ENCODE measurements at places on chromosomes 16 and 17.

DNA sequence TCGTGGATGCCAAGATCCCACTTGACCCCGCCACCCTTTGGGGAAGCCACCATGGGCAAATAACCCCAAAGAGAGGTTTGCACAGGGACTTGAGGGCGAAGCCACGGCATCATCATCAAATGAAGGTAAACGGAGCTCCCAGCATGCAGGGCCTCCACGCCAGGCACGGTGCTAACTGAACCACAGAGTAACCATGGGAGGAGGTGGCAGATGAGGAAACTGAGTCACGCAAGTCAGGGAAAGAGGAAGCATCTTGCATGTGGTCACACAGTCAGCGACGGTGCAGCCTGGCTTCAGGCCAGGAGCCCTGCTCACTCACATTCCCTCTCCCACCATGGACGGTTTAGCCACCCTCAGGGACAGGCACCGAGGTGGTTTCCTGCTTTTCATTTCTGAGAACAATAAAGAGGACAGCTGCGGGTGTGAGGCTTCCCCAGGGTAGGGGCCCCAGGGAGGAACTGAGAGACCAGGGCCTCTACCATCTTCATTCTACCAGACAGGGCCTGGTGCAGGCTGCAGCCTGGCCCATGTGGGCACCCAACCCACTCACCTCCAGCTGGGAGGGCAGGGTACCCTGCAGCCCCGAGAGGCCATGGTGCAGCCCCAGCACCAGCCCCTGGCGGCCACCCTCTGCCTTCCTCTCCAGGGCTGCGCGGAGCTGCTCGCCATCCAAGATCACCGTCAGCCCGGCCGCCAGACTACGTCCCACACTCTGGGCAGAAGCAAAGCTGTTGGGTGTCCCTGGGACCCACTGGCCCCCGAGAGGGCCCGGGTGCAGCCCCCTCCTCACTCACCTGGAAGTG is 78.3 kb downstream of the RMI2 start:
- H3K27ac ChIP-seq: no peak overlapping the region
- DNase-seq: no peak
- H3K4me1 ChIP-seq: peaks cover 3% of the 10 kb centered on the region
- no peaks in the 10 kb centered on the region for H3K36me3 ChIP-seq
- H3K27me3 ChIP-seq: no peaks in the 10 kb centered on the region

DNA sequence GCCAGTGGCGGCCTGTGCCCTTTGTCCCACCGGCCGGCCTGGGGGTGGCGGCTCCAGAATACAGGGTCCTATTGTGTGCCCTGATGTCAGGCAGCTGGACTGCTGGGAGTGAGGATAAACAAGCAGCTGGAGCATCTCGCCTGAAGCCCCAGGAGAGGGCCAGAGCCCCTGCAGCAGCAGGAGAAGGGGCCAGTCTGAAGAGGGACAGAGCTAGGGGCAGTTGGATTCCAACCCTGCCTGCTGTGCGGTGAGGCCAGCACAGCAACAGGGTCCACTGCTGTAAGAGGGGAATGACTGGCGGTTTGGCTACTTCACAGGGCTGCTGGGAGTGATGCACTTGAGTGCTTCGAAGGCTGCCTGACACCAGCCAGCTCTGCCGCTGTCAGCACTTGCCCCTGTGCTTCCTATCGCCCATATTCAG is 25.0 kb downstream of the RAB11FIP4 start:
- H3K27ac ChIP-seq: no peak overlapping the region
- no peaks in the 10 kb centered on the region for H3K36me3 ChIP-seq
- H3K4me3 ChIP-seq: no peak overlapping the region

- H3K4me1 ChIP-seq: peaks cover 2% of the 10 kb centered on the region
- no peaks in the 10 kb centered on the region for H3K36me3 ChIP-seq
- DNase-seq: no peak
- no peak overlapping the region for H3K4me3 ChIP-seq
- no peak overlapping the region for H3K27ac ChIP-seq
Observed at GRCh38 chr16:25038239-25038954, 23.2 kb upstream of the ARHGAP17 start.

- no peak overlapping the region for H3K4me3 ChIP-seq
- H3K4me1 ChIP-seq: no peaks in the 10 kb centered on the region
- H3K27me3 ChIP-seq: no peaks in the 10 kb centered on the region
- H3K27ac ChIP-seq: no peak overlapping the region
Observed at GRCh38 chr17:69900829-69901228, 174.2 kb upstream of the KCNJ16 start.

DNA sequence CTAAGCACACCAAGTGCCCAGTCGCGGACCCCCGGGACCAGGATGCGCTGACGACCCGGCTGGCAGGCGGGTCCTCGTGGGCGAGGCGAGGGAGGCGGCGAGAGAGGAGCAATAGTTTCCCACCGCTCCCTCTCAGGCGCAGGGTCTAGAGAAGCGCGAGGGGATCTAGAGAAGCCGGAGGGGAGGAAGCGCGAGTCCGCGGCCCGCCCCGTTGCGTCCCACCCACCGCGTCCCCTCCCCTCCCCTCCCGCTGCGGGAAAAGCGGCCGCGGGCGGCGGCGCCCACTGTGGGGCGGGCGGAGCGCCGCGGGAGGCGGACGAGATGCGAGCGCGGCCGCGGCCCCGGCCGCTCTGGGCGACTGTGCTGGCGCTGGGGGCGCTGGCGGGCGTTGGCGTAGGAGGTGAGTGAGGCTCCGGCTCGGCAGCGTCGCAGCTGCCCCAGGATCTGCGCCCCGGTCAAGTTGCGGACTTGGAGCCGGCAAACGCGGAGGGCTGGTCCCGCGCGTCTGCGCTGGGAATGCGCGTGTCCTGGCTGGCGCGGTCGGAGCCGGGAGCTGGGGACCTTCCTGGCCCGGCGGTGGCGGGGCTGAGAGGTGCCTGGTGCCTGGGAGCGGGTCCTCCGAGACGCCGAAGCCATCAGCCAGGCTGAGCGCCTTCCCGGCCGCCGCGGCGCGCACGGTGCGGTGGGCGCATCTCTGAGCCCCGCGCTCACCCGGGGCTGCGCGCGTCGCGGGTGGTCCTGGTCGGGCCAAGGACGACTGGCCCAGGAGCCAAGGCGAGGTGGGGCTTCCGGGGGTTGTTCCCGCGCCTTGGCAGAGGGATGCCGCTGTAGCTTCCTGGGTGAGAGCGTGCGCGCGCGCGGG is at the start of gene ITGB3:
Gene ITGB3, plus strand, starts transcription at position 287 of the 862 bp plus-strand sequence. Its CDS starts 35 bp downstream, at position 322.
- DNase-seq: peak; percentile 53
- peaks cover 23% of the 10 kb centered on the region for H3K4me1 ChIP-seq
- peak within 1 kb of the TSS; percentile 20 for H3K27ac ChIP-seq
- H3K27me3 ChIP-seq: peaks cover 64% of the 10 kb centered on the region

DNA sequence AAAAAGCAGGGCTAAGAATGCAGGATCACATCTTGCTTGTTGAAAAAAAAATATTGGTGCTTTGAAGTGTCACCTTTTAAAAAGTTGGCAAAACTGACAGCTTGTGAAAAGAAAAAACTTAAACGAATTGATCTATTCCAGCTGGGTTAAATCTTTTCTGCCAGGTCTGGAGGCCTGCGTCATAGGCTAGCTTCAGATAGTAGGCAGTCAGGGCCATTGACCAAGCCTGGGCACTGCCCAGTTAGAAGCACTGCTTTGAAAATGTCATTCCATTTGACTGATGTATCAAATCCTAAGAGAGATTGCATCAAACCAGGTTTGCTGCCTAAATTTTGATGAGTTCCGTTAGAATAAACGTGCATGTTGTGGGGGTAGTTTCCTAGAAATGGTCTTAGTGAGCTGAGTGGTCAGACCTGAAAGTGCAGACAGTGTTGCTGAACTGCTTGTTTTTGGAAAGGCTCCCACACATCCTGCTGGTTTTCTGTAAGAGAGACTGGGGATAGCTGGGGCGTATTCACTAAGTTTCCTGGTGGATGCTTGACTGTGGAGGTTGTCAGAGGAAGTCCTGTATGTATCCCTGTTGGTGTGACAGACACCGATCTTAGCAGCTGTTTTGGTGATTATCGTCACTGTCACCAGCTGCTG is 38.8 kb downstream of the NUP88 start:
- H3K4me3 ChIP-seq: no peak overlapping the region
- H3K36me3 ChIP-seq: peaks cover 82% of the 10 kb centered on the region
- H3K4me1 ChIP-seq: peaks cover 4% of the 10 kb centered on the region
- H3K27ac ChIP-seq: no peak overlapping the region

DNA sequence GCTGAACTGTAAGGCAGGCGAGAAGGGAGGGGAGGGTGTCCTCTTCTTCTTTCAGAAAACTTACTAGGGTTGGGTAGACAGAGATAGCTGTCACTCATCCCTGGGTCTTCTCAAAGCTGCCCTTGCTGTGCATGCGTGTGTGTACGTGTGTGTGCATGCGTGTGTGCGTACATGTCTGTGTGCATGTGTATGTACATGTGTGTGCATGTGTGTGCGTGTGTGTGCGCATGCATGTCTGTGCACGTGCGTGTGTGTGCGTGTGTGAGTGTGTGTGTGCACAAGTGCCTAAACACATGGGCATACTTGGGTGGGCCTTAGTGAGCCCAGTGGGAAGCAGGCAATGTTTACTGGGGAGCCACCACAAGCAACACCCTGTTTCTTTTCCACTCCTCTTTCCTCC is 154.8 kb upstream of the TNRC6C start:
- no peak overlapping the region for H3K4me3 ChIP-seq
- no peak for DNase-seq
- H3K27me3 ChIP-seq: peaks cover 32% of the 10 kb centered on the region
- H3K36me3 ChIP-seq: no peaks in the 10 kb centered on the region

DNA sequence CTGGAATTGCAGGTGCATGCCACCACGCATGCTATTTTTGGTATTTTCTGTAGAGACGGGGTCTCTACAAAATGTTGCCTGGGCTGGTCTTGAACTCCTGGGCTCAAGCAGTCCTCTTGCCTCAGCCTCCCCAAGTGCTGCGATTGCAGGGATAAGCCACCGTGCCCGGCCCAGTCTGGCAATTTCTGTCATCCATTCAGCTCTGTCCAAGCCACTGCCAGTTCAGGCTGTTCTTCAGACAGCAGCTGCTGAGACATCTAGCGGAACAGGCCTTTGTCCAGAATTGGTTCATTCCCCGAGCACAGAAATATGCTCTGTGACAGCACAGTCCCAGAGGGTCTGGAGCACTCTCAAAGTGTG is 5.4 kb downstream of the SLC47A1 start:
- DNase-seq: no peak
- H3K4me1 ChIP-seq: peaks cover 5% of the 10 kb centered on the region
- H3K36me3 ChIP-seq: no peaks in the 10 kb centered on the region
- H3K4me3 ChIP-seq: no peak overlapping the region
- H3K27me3 ChIP-seq: peaks cover 37% of the 10 kb centered on the region
- H3K27ac ChIP-seq: no peak overlapping the region

DNA sequence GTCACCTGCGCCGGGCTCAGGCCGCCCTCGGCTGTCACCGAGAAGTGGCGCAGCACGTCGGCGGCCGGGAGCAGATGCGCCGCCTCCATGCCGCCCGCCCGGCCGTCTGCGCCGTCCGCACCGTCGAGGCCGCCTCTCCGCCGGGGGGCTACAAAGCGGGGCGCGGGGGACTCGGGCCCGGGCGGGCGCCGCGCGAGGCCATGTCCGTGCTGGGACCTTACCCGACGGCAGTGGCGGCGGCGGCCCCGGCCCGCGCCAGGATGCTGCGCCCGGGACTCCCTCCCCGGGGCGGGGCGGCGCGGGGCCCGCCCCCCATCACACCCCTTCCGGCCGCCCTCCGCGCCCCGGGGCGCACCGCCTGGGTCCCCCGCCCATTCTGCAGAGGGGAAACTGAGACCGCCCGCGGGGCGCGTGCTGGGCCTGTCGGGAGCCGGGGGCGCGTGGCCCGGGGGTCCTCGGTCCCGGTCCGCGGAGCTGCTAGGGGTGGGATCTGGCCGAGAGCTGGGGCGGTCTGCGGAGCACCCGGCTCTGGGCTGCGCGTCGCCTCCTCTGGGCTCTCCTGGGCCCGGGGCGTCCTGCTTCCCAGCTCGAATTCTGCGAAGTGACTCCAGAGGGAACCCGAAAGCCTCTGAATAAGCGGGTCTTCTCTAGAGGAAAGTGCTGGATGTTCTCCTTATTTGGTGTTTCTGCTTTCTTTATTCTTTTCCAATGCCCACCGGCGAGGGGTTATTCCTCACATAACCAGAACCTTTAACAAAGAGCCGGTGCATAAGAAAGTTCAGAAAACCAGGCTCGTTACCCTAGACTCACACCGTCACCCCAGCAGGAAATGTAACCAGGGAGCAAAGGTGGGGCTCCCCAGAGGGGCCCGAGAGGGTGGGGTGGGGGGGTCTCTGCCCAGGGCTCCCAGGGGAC is at the start of gene ATP2A3:
Gene ATP2A3, minus strand, starts transcription at position 235 of the 915 bp plus-strand sequence. Its CDS starts 146 bp downstream, at position 89.
- peaks cover 49% of the 10 kb centered on the region for H3K4me1 ChIP-seq
- peak within 1 kb of the TSS; percentile 86 for H3K27ac ChIP-seq
- H3K36me3 ChIP-seq: peaks cover 10% of the 10 kb centered on the region
- H3K4me3 ChIP-seq: peak within 1 kb of the TSS; percentile 86

DNA sequence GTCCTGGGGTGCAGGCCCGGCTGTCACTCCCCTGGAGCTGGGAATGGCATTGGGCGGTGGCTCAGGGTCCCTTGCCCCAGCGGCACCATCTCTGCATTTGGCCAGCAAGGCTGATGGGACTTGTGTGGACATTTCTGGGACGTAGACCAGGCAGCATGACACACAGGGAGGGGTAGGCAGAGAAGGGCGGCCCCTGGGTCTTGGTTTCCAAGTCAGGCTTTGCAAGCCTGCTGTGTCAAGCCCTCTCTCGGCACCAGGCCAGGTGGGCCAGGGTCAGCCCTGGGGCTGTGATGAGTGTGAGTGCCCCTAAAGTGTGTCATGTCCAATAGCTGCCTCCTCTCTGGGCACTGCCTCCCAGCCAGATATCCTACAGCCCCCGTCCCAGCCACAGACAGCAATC is 335.2 kb downstream of the SEC14L1 start:
- H3K36me3 ChIP-seq: peaks cover 65% of the 10 kb centered on the region
- DNase-seq: no peak
- H3K27me3 ChIP-seq: no peaks in the 10 kb centered on the region
- no peak overlapping the region for H3K27ac ChIP-seq
- H3K4me1 ChIP-seq: peaks cover 69% of the 10 kb centered on the region

- no peaks in the 10 kb centered on the region for H3K36me3 ChIP-seq
- peaks cover 9% of the 10 kb centered on the region for H3K4me1 ChIP-seq
- H3K27ac ChIP-seq: no peak overlapping the region
- H3K4me3 ChIP-seq: no peak overlapping the region
- H3K27me3 ChIP-seq: peaks cover 1% of the 10 kb centered on the region
Observed at GRCh38 chr17:56761387-56761786, 72.3 kb downstream of the C17orf67 start.

DNA sequence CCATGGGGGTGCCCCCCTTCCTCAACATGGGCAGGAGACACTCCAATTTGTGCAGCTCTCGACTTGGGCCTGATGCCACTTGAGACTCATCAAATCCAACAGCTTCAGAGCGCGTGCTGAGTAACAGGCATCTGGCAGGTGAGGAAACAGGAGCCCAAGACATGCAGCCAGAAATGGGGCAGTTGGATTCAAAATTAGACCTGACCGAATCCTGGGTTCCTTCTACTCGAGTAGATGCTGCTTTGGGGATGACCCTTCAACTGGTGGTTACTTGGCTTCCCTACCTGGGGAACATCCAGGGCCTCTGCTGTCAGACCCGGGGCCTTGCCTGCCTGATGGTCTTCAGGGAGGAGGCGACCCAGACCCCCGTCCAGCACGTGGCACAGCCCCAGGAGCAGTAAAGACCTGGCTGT is 488 bp upstream of the NTN3 start:
- H3K4me1 ChIP-seq: peaks cover 6% of the 10 kb centered on the region
- H3K27ac ChIP-seq: no peak overlapping the region
- H3K36me3 ChIP-seq: no peaks in the 10 kb centered on the region
- H3K27me3 ChIP-seq: peaks cover 27% of the 10 kb centered on the region

Measured in activated T-helper 2 cell treated with anti-CD3 and anti-CD28 coated beads, Interferon-gamma antibody, Interleukin-2, Interleukin-4, amounts not matched to agents 10 μg/mL and 5 μg/mL and 100 μg/mL, durations not matched to agents 14 hours and 24 hours and 36 hours (primary cell).